ENCODE measurements at places on chromosomes 11 and 22.

GRCh38 chr22:40323681-40324171, 22.6 kb upstream of the ADSL start:
- no peak for DNase-seq

DNA sequence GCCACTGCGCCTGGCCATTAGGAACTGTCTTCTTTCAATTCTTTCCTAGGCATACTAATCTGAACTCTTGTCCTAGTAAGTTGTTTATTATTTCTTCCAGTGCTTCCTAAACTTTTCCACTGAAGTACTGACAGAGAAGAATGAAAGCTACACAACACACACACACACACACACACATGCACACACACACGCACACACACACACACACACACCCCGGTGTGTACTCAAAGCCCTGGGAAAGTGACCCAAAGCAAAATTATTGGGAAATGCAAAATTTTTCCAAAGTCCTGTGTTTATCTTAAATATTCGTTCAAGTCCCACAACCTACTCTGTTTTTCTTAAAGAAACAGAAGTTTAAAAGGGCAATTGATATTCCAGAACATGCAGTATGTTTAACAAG, 19.4 kb upstream of the SIK2 start:
- DNase-seq: no peak

DNA sequence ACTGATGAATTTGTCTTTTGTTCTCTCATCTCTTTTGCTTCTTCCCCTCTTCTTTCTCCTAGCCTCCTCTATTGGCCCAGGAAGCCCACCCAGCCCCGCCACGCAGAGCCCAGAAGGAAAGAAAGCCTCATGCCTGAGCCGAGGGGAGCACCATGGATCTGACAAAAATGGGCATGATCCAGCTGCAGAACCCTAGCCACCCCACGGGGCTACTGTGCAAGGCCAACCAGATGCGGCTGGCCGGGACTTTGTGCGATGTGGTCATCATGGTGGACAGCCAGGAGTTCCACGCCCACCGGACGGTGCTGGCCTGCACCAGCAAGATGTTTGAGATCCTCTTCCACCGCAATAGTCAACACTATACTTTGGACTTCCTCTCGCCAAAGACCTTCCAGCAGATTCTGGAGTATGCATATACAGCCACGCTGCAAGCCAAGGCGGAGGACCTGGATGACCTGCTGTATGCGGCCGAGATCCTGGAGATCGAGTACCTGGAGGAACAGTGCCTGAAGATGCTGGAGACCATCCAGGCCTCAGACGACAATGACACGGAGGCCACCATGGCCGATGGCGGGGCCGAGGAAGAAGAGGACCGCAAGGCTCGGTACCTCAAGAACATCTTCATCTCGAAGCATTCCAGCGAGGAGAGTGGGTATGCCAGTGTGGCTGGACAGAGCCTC, 3.8 kb downstream of the ZBTB16 start:
- DNase-seq: no peak

GRCh38 chr11:114169321-114169749, 109.8 kb downstream of the ZBTB16 start:
- DNase-seq: no peak

DNA sequence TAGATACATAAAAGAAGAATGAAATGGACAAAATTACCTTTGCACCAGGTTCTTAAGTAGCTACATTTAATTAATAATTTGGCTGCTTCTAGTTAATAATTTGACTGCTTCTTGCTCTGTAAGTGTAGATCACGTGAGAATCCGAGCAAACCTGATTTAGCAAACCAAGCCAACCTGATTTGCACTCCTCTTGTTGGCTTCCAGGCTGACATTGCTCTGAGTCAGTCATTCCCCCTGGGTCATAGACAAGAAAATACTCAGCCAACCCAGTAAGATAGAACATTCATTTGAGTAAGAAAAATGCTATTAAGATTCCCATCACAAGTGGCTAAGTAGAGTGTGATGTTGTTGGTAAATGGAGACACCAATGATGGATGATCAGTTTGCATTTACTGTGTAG, 304.1 kb downstream of the C11orf87 start:
- no peak for DNase-seq

DNA sequence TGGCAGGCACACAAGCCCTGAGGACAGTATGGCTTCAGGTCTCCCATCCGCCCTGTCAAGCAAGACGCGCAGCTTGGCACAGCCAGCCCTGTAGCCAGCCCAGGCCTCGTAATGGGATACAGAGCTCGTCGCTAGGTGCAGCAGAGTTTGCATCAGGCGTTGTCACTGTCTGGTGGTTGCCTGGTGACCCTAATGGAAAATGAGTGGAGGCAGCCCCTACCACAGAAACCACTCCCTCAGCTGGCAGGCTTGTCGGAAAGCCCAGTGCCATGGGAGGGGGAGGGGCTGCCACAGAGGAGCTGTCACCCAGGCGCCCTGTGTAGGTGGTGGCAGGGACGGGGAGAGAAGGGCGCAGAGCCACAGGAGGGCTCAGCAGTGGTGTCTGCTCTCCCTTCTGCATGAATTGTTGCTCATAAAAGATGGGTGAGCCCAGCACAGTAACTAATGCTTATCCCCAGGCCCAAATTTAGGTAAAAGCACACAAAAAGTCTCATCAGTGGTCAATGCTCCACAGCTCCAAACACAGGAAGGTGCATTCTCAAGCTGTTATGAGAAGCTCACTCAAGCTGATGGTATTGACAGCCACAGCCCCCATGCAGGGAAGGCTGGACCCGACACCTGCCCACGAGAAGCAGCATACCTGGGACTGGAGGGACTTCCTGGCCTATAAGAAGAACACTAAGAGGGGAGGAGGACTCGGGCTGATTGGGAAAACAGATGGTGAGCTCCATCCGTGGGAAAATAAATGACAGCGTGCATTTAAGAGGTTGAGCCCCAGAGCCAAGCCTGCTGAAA, 164.6 kb downstream of the ETS1 start:
- no peak for DNase-seq

DNA sequence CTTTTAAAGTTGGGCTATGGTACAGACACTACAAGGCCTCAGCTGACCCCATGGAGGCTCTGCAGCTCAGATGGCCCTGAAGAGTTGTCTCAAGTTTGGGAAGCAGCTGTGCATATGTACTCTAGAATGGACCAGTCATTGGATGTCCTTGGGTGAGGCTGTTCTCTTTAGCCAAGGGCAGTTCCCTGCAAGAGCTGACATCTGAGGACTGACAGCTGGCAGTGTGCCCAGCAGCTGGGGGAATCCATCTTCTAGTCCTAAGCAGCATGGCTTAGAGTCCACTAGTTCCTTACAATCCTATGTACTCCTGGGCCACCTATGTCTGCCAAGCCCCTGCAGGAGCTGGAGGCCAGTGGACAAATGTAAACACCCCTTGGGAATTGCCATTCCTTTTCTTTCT, 76.5 kb downstream of the C11orf91 start:
- no peak for DNase-seq

- DNase-seq: no peak
Measured at GRCh38 chr11:33021501-33021900, 5.8 kb downstream of the DEPDC7 start.

- no peak for DNase-seq
Measured at GRCh38 chr11:109140857-109141515, 281.0 kb upstream of the C11orf87 start.

DNA sequence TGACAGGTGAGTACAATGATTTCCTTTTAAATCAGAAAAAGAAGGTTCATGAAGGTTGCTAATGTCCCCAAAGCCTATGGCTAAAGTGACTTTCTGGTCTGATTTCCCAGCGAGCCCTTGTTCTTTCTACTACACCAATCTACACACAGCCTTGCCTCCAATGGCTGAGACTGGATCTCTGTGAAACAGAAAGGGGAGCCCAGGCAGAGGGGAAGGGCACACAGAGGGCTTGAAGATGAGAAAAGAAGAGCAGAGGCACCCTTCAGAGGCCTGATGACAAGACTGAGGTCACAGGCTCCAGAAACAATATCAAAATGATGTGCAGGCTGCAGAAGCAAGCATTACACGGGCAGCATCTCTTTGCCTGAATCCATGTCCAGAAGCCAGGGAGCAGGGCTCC, 1.5 kb downstream of the SYN3 start:
- no peak for DNase-seq

- DNase-seq: no peak
Measured at GRCh38 chr11:42779555-42779954, 532.2 kb upstream of the API5 start.

DNA sequence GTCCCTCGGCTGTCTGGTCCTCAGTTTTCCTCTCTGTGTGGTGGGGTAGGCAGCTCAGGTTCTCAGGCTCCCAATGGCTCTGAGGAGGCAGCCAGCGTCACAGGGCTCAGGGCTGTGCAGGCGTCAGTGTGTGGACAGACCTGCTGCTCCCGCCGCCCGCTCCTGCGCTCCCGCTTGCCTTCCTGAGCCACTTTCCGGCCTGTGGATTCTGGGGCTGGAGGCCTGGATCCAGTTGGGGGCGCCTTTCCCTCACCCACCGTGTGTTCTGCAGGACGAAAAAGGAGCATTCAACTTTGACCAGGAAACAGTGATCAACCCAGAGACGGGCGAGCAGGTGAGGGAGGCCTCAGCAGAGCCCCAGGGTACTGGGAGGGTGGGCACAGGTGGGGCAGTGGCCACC, 14.7 kb downstream of the DPP3 start:
- no peak for DNase-seq

- no peak for DNase-seq
Measured at GRCh38 chr22:24693379-24693778, 81.1 kb downstream of the PIWIL3 start.

GRCh38 chr11:130617001-130617400, 168.6 kb downstream of the ADAMTS15 start:
- no peak for DNase-seq

DNA sequence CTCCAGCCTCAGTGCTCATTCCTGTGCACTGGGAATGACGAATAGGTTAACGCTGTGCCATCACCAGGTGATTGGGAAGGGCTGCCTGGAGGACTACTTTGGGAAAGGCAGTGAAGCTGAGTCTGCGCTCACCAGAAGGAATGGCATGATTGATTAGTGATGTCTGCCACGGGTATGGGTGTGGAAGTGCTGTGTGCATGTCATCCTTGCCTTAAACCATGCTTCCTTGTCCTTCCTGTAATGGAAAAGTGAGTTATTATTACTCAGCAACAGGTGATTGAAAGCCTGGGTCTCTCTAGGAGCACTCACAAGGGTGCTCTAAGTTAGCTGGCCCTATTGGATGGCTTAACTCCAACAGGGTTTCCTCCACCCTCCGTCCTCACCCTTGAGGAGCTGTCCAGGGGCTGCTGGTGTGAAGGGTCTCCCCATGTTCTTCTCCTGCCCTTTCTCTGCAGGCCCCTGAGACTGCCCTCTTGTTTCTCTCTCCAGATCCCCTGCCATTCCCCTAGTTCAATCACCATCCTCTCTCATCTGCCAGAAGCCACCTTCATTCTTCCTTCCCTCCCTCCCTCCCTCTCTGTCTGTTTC, 121.9 kb upstream of the NECTIN1 start:
- no peak for DNase-seq

- DNase-seq: no peak
Measured at GRCh38 chr11:23574149-23574548, 713.9 kb upstream of the CCDC179 start.

- no peak for DNase-seq
Measured at GRCh38 chr22:20228939-20229272, 39.2 kb downstream of the RTN4R start.

DNA sequence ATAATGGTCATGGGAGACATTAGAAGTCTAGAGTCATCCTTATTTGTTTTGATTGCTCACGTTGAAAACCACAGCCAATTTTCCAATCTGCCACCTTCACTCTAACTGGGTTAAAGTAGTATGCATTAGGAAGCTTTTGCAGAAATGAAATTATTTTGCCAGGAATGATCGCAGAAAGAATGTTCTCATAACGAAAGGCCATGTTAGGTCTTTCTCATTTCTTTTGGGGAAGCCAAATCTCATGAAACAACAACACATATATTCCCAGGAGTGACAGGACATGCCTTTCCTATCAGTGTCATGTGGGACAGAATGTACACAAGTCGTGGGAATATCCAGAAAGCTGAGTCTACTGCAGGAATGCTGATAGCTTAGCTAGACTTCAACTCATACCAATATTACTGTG, 386.3 kb downstream of the AASDHPPT start:
- no peak for DNase-seq

DNA sequence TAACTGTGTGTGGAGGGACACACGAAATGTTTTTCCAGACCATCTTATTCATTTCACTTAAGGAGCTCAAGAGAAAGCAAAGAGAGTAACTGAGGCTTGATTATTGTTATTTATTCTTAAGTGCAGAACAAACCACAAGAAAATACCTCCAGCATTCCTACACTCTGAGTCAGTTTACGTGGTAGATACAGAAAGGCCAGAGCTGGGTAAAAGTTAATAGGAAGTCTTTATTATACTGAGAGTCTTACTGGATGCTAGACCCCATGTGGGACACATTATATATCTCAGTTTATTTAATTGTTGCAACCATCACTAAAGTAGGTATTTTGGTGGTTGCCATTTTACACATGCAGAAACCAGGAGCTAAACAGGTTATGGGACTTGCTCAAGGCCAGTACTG, 261.4 kb upstream of the POU2AF2 start:
- no peak for DNase-seq

GRCh38 chr22:17303840-17304779, 65.2 kb upstream of the CECR2 start:
- no peak for DNase-seq

GRCh38 chr11:6746086-6746618, 25.6 kb downstream of the OR2AG2 start:
- DNase-seq: no peak

Data from breast epithelium (tissue), 4 donors.